ENCODE measurements at places on chromosomes 3 and 15.

- no peak for DNase-seq
These were observed 97.7 kb upstream of the TSPAN3 start for GRCh38 chr15:77168616-77169015.

GRCh38 chr3:42116466-42116865 is 25.3 kb downstream of the TRAK1 start:
- no peak for DNase-seq

DNA sequence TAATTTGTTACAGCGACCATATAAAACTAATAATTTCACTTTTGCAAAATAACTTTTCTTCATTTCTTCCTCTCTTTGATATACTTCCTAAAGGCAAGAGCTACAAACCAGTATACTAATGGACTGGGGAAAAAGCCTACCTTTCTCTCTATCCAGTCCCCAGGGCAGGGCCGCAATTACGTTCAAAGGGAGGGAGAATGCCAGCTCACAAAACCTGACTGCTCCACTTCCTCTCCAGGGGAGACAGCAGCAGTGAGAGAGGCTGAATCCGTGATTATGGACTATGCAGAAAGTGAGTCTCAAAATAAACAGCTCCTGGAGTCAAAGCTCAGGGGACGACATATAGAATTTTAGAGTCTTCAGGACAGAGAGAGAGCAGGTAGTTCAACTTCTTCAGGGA is 126.9 kb upstream of the HES1 start:
- no peak for DNase-seq

GRCh38 chr3:69219101-69219708 is 96.8 kb upstream of the LMOD3 start:
- no peak for DNase-seq

- DNase-seq: peak; percentile 78
These were observed 24.5 kb upstream of the TRAK1 start for GRCh38 chr3:42066516-42067181.

- DNase-seq: no peak
These were observed 108.9 kb upstream of the ETV5 start for GRCh38 chr3:186217820-186218164.

- no peak for DNase-seq
These were observed 1.9 kb upstream of the CHST14 start for GRCh38 chr15:40468898-40469331.
